SW 1271 (cell line): ENCODE measurements at places on chromosomes 1 and 21.

GRCh38 chr21:33018707-33019465 lies 6.8 kb upstream of the OLIG2 start:
- DNase-seq, result no peak

- DNase-seq, result no peak
These were observed 18.3 kb upstream of the C1orf53 start for GRCh38 chr1:197884173-197884572.

- DNase-seq, result no peak
These were observed 234.6 kb upstream of the IRF2BP2 start for GRCh38 chr1:234844479-234845031.

GRCh38 chr1:226873771-226874578 lies 3.6 kb downstream of the PSEN2 start:
- no peak for DNase-seq

DNA sequence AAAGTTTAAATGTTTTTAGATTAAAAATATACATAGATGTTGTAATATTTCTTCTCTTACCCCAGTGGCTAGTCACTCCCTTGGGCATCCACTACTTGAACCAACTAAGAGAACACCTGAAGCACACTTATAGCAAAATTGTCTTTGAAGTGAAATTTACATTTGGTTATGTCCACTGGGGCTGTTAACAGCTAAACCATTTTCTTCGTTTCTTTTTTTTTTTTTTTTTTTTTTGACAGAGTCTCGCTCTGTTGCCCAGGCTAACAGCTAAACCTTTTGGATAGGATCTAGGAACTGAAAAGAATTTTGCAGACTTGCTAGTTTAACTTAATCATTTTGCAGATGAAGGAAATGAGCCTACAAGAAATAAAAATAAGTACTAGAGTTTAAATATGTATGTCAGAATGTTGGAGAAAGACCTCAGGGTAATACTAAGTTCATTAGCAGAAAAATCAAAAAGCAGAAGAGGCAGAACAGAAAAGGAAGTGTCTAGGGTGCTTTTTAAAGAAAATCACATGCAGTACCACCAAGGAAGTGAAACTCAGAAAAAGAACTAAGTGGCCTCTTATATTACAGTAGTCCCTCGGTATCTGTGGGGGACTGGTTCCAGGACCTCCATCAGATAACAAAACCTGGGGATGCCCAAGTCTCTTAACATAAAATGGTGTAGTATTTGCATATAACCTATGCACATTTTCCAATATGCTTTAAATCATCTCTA lies 11.8 kb downstream of the DRAM2 start:
- no peak for DNase-seq

GRCh38 chr1:197632005-197632404 lies 143.3 kb downstream of the DENND1B start:
- DNase-seq, result no peak

GRCh38 chr1:177817937-177818875 lies 151.7 kb downstream of the SEC16B start:
- DNase-seq, result no peak

DNA sequence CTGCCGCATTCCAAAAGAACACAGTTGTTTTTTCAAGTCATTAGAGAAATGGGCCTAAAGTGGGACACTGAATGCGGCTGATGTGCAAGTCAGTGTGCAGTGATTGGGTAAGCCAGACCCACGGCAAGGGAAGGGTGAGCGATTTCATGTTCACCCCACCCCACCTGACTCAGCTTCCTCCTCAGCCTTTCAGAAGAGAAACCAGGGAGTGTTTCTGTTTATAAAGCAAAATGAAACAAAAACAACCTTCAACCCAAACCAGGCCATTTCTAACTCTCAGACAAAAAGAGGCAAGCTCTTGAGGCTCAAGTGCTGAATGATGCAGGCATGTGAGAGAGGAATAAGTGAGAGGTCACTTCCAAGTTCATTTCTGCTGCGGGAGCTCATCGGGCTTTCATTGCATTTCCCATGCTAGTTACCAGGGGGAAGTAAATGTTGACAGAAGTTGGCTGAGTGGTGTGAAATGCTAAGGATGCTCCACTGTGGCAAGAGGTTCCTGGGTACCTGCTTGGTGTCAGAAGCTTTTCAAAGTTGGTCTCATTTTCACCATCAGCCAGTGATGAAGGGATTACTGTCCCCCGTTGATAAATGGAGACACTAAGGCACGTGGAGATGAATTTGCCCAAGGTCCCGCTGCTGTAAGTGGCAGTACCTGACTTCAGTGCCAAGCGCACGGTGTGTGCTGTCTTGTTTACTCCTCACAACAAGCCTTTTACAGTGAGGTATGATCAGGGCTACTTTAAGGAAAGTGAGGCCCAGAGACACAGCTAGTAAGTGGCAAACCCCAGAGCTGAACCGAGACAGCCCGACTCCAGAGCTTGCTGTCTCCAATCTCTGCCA lies 29.1 kb downstream of the STPG1 start:
- DNase-seq, result no peak

DNA sequence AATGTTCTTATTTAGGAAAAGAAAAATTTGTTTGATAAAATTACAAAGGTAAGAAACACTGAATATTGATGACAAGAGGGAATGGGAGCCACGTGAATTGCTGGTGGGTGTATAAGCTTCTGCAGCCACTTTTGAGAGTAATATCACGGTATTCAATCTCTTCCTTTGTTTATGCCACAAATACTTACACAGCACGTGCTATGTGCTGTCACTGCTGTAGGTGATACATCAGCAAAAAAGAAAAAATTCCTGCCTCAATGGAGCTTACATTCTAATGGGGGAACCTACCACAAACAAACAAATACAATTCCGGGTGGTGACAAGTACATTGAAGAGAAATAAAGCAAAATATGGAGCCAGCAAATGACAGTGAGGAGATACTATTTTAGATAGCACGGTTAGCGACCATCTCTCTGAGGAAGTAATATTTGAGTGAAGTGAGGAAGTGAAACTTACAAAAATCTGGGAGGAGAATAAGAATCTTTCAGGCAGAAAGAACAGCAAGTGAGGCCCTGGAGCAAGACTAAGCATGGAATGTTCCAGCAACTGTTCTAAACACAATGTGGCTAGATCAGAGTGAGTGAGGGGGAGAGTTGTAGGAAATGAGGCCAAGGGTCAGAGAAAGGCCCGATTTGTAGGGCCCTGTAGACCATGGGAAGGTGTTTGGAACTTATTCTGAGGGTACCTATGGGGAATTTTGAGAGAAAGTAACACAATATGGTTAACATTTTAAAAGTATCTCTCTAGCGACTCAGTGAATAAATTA lies 2.6 kb upstream of the FCRLB start:
- DNase-seq, result no peak

GRCh38 chr1:173403996-173404395 lies 73.1 kb upstream of the PRDX6 start:
- DNase-seq, result no peak

DNA sequence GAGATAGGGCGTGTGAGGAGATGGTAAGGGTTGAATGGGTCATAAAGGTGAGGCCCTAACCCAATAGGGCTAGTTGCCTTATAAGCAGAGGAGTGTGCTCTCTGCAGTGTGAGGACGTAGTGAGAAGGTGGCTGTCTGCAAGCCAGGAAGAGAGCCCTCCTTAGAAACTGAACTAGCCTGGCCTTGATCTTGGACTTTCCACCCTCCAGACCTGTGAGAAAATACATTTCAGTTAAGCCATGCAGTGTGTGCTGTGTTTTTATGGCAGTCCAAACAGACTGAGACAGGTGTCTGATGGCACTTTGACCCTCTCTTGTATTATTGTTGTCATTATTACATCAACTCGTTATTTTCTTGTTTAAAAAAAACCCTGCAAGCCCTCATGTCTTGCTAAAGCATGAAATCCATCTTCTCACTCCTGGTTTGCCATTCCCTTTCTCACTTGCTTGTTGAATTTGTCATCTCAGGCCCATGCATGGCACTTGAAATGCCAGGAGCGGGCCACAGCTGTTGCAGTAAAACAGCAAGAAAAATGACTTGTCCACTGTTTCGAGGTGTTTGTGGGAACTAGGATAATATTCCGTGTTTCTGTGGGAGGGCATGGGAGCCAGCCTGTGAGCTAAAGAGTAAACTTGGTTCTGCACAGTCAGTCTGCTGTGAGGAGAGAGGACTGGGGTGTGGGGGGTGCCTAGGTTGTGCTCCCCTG lies 78.6 kb downstream of the STUM start:
- no peak for DNase-seq

DNA sequence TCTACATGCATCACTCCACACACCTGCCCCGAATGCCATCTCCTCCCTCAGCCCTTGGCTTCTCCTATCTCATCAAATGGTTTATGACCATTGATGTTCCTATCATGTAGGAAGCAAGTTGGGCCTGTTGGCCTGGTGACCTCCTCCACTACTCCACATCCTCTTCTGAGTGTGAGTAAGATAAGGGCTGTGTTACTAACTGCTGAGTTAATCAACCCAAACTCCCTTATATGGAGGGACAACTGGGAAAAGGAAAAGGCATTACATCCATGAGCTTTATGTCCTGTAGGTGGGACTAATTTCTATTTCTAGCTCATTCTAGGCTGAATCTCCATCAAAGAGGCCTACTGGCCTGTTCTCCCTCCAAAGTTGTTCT lies 57.6 kb downstream of the WLS start:
- no peak for DNase-seq

- DNase-seq, result no peak
These were observed 25.9 kb downstream of the COL6A1 start for GRCh38 chr21:46007492-46007868.

DNA sequence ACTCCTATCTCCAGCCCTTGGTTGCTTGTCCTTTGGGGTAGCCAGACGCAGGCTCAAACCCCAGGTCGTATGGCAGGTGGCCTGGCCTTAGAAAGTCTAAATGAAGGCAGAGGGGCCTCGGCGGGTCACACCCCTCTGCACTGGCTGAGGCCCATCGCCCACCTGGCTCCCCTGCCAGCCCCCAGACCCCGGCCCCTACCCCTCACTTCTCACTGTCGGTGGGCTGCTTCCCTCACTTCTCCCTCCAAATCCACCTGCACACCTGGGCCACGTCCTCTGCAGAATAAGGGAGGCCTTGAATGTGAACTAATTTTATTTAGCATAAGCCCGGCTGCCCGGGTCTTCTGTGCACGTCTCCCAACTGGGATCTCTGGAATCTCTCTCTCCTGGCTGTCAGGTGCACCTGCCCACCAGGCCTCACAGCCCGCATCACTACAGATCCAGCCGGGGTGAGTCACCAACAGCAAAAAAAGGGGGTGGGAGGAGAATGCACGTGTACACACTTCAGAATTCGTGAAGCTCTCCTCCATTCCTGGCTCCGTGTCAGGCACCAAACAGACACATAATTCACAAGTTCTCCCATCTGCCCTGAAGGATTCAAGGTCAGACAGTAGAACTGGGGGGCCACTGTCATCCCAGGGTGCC lies 107.5 kb upstream of the SIM2 start:
- DNase-seq, result no peak

- DNase-seq, result no peak
These were observed 288.3 kb downstream of the PTPRC start for GRCh38 chr1:198927129-198927528.

- DNase-seq, result no peak
These were observed 14.8 kb downstream of the RPS6KC1 start for GRCh38 chr1:213065800-213066199.

- no peak for DNase-seq
These were observed 18.3 kb downstream of the GPR137B start for GRCh38 chr1:236160540-236161127.

GRCh38 chr1:204626381-204626780 lies 59.2 kb downstream of the LRRN2 start:
- no peak for DNase-seq

DNA sequence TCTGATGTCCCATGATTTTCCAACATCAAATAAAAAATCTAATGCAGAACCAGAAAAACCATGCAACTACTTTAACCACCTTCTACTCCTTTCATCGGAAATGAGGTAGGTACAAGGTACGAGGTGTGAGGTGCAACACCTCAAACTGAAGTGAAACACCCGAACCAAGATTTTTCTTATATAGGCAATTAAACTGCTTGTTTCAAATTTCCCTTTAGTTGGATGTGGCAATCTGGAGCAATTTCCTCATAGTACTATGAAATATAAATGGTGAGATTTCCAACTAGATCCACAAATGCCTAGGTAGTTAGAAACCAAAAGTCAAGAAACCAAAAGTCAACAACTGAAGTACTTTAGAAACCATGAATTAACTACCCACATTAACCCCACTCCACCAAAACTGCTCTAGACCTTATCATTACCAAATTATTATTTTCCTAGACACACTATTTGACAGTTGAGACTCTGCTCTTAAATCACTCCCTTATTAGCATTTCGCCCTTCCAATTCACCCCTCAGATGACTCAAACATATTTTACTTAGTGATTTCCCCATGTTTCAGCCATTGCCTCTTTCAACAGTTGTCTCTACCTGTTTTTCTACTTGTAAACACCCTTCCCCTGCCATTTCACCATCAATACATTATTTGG lies 37.8 kb downstream of the FUBP1 start:
- DNase-seq, result no peak

- no peak for DNase-seq
These were observed 6.8 kb downstream of the RNF187 start for GRCh38 chr1:228494044-228494353.

GRCh38 chr1:43509740-43510375 lies 20.8 kb upstream of the PTPRF start:
- DNase-seq, result no peak

- DNase-seq, result no peak
These were observed 156.9 kb downstream of the DHRS3 start for GRCh38 chr1:12460911-12461621.

GRCh38 chr1:44628962-44629756 lies 45.1 kb downstream of the TMEM53 start:
- DNase-seq, result no peak

DNA sequence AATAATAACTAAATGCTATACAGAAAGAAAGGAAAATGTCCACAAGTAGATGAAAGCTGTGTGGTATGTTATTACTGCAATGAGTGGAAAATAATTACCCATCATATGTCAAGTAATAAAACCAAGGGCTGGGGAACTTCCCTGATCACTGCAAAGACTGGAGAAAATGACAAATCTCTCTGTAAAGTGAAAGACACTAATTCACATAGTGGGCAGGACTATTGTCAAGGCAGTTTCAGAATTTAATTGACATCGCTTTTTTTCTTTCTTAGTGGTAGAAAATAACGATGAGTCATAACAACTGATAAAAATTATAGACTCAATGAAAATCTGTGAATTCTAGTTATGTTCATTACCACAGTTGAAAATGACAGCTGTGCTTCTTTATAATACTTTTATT lies 153.7 kb upstream of the ST6GALNAC5 start:
- no peak for DNase-seq
